ENCODE measurements at places on chromosomes 5 and 9.

GRCh38 chr5:73514418-73514817 is 16.2 kb downstream of the BTF3 start:
- DNase-seq = no peak

DNA sequence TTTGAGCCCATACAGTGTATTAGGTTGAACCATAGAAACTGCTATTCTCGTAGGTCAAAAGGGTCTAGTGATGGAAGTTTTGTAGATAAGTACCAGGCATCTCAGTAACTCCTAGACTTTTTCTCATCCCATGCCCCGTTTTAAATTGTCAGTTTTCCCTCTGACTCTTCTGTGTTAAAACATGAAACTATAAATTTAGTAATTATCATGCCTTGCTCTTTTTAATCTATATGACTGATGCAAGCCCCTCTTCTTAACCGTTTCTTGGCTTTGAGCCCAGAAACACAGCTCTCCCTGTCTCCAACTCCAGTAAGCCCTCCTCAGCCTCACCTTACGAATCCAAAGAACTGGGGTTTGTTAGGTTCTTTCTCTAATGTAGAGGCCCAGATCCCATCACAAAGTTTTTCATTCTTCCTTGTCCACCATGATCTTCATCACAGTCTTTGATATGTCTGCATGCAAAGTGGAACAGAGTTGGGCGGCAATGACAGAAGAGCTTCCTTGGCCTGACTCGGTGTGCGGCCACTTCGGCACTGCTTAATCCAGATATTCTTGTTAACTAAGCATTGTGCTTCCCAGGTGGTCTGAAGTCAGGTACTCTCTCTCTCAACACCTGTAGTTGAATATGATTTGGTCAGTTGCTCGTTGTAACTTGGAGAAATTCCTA is 21.1 kb downstream of the RGMB start:
- DNase-seq = no peak

DNA sequence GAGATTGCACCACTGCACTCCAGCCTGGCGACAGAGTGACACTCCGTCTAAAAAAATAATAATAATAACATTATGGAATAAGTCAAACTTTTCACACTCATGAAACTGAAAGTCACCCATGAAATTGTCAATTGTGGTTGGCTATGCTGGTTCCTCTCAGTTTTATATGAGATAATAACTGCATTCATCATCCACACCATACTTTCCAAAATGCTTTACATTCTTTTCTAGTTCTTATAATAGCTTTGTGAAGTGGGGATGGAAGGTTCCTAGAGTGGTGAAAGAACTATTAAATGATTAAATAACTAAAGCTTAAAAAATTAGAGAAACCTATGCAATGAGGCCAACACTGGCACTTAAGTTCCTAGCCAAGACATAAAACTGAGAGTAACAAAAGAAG is 12.6 kb upstream of the ASPN start:
- DNase-seq = no peak

GRCh38 chr5:179275381-179275878 is 69.8 kb downstream of the ADAMTS2 start:
- DNase-seq = no peak
